ENCODE measurements at places on chromosomes 2 and 18.

DNA sequence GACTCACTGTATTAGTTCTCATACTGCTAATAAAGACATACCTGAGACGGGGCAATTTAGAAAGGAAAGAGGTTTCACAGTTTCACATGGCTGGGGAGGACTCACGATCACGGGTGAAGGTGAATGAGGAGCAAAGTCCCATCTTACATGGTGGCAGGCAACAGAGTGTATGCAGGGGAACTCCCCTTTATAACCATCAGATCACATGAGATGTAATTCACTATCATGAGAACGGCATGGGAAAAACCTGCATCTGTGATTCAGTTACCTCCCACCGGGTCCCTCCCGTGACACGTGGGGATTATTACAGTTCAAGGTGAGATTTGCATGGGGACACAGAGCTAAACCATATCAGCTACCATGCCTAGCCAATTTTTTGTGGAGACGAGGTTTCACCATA is 168.2 kb downstream of the NEDD4L start:
- no peak for DNase-seq

GRCh38 chr2:14297906-14298305 is 334.6 kb upstream of the LRATD1 start:
- DNase-seq = no peak

GRCh38 chr2:181944164-181944913 is 41.3 kb upstream of the PPP1R1C start:
- no peak for DNase-seq

DNA sequence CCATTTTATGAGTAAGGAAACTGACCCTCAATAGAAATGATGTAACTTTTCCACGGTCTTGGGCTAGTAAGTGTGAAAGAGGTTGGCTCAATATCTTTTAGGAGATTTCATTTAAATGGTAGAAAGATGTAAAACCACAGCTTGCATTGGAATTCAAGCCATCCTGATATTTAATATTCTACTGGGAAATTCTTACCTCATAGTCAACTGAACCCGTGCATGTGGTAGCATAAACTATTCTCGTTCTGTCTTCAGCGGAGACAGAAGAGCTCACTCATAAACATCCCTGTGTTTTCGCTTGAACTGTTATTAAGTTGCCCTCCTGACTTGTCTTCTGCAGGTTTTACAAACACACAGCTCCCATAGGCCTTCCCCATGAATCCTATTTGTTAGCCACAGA is 8.5 kb upstream of the SPATS2L start:
- DNase-seq = no peak

- no peak for DNase-seq
These were observed 411.1 kb upstream of the LRATD1 start for GRCh38 chr2:14221466-14221865.

- DNase-seq = no peak
These were observed 284.5 kb downstream of the ZNF521 start for GRCh38 chr18:25067275-25068025.

DNA sequence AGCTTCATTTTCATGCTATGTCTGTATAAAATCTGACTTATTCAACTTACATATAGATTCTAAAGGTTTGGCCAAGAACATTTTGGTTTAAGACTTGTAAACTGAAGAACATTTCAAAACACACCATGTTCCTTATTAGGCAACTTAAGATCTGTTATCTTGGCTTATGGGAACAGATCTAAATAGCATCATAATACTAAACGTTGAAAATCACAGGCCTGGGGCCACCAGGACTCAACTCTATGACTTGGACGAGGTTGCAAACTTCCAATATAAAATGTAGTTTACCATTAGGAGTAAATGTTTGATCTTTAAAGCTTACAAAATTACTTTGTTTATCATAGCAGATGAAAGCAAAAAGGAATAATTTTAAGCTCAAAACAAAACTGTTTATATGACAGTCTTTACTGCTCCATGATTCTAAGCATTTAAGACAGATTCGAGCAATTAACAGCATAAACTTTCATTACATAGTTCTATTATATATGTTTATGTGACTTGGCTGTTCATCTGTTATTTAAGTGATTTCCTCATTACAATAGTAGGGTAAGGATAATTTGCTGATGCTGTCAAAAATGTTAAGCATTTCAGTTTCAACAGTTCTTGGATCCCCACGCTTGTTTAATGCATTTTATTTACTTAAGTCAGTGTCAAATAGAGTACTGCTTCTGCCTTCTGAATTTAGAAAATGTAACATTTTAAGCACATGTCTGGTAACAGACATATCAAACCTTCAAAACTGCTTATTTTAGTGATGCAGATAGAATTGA is 8.3 kb downstream of the TCF4 start:
- no peak for DNase-seq

DNA sequence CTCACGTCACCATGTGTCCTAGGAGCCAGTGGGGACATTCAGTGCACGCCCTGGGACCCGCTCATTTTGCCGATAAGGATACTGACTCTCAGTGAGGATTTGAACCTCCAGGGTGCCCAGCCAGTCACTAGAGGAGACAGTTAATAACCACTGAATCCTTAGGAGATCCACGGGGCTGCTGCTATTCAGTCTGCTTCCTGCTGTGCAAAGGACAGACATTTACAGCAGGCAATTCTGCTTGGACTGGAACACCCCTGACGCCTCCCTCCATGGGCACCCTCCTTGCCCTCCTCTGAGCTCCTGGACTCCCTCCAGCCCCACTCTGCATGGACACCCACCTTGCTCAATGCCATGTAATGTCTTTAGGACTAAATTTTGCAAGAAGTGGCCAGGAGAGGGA is 265.5 kb downstream of the EIPR1 start:
- no peak for DNase-seq

DNA sequence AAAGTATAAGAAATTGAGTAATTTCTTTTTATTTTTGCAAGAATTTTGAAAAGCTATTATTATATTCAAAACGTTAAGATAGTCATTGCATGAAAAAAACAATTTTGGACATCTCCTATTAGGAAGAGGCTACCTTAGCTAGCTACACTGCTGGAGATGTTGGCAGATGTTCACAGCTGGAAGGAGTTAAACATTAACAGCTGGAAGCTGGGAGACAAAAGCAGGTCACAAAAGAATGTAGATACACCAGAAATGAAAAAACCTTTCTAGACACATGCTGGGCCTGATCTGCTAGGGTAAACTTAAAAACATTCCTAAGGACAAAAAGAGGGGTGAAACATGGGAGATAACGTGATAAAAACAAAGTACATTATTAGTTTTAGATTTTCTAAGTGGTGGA is 84.4 kb downstream of the SESTD1 start:
- no peak for DNase-seq

GRCh38 chr2:229239021-229239420 is 32.1 kb downstream of the PID1 start:
- DNase-seq = no peak

- DNase-seq = no peak
These were observed 9.7 kb downstream of the GPR55 start for GRCh38 chr2:230915319-230915718.

GRCh38 chr2:65456064-65456463 is 23.7 kb upstream of the SPRED2 start:
- DNase-seq = no peak

DNA sequence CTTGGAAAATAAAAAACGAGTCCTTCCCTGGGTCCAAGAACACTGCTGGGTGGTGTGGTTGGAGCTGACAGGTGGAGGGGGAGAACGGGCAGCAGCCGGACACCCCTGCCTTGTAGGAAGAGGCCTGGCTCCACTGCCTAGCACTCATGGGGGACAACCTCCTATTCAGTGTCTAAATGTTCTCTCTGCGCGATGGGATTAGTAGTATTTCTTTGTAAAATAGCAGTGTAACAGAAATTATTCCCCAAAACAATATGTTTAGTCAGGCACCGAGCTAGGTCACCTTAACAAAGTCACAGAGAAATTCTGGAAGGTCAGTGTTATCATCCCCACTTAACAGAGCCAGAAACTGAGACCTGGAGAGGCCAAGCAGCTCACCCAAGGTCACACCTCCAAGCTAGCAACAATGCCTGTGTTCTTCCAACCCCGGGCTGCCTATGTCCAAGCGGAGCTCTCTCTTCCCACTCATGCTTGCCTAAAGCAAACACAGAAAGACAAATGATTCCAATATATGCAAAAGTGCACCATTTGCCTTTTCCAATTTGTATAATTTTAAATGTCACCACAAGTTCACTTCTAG is 68.0 kb downstream of the STEAP3 start:
- no peak for DNase-seq

DNA sequence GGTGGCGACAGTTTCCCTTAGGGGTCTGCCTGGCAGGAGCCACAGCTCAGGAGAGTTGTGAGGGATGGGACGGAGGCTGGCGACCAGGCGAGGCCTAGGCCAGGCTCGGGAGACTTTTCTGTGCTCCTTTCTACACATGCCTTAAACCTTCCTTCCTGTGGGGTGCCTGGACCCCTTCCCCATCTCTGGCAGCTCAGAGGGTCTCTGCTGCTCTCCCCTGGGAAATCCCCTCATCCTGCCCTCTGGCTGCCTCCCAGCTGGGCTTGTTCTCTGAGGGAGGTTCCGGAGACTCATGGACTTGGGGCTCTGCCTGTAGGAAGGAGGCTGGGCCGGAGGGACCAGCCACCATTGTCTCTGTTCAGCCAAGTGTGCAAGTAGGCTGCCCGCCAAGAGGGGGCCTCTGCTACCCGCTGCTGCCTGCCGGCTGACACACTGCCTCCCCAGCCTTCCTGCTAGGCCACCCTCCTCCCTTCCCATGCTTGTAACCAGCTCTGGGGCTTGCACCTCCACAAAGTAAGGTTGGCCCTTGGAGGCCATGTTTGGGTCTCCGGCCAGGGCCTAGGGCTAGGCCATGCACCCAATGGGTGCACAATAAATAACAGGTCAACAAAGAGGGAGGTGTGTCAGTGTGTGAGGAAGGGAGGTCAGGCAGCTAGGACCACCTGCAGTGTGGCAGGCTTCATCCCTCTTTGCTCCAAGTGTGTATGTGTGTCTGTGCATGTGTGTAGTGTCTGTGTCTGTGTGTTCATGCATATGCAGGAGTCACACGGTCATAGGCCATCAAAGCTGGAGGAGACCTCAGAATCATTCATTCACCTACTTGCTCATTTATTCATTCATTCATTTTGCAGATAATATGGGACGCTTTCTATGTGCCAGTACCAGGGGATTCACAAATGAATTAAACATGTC is 28.8 kb downstream of the PSD4 start:
- DNase-seq = no peak

GRCh38 chr2:27735263-27735904 is 36.1 kb upstream of the MRPL33 start:
- peak; percentile 38 for DNase-seq

GRCh38 chr2:226790011-226790410 is 9.6 kb downstream of the IRS1 start:
- no peak for DNase-seq

DNA sequence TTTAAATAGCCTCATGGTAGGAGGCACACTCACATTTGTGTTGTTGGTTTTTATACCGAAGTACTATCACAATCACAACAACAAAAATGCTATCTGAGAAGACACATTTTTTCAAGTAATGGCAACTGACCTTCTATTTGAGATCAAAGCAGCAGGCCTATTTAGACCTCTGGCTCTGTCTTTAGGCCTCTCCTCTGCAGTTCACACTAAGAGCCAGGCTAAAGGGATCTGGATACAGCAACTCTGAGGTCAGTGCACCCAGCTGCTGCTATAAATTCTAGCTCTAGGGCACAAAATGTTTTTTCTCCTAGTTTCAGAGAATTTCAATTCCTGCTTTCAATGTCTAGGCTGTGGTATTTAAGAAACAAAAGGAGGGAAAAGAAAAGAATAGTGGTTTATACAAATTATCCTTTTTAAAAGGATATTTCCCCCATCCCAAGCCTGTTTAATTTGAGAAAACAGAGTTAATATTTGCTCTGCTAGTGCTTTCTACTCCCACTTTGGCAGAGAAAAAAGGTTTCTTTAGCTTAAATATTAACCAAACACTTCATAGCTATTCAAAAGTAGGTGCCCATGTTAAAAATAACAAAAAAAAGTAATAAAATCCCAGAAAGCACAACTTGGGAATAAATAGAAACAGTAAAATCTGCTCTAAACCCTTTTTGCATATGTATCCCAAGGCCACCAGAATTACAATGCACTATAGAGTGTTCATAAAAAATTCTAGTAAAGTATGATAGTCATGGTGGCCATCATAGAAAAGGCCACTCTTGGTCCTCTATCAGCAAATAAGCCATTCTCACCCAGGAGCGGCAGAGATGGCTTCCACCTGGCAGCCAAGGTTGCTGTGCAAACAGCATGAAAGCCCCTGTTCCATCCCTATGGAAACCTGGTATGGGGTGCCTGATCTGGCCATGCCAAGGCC is 293.6 kb upstream of the SESTD1 start:
- DNase-seq = no peak

GRCh38 chr18:63137999-63138435 is 181.6 kb downstream of the BCL2 start:
- DNase-seq = no peak

DNA sequence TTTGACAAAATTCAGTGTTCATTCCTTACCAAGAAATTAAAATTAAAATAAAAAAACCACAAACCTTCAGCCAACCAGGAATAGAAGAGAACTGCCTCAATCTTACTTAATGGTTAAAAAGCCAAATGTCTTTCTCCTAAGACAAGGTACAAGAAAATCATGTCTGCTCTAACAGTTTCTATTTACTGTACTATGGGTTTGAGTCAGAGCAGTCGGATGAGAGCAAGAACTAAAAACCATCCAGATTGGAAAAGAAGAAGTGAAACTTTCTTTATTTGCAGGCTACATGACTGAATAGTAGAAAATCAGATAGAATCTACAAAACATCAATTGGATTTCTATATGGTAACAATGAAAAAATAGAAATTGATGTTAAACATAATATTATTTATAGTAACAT is 555.5 kb upstream of the TNP1 start:
- DNase-seq = no peak

GRCh38 chr2:234963773-234964615 is 12.2 kb downstream of the SH3BP4 start:
- no peak for DNase-seq

DNA sequence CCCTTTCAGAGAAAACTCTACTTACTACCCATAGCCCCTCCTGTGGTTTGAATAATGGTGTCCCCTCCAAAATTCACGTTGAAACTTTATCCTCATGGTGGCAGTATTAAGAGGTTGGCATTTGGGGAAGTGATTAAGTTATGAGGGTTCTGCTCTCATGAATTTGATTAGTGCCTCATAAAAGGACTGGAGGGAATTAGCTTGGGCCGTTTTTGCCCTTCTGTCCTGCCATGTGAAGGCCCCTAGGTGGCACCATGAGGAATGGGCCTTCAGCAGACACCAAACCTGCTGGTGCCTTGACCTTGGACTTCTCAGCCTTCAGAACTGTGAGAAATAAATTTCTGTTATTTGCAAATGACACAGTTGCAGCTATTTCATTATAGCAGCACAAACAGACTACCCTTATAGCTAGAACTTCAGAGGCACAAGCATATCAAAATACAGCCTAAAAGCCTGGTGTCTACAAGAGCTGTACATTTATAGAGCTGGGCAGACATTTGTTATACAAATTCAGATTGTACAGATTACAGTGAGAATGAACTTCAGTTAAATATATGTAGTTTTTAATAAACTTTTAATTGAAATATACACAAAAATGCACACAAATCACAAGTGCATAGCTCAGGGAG is 2.6 kb upstream of the PTPN2 start:
- DNase-seq = no peak
